ENCODE measurements at places on chromosomes 5 and 9.

GRCh38 chr5:173443971-173444370 lies 115.8 kb upstream of the STC2 start:
- DNase-seq: no peak
- H3K4me3 ChIP-seq: no peak overlapping the region
- no peak overlapping the region for H3K27ac ChIP-seq

GRCh38 chr5:149760854-149761187 lies 30.7 kb downstream of the PPARGC1B start:
- no peaks in the 10 kb centered on the region for H3K4me1 ChIP-seq
- no peaks in the 10 kb centered on the region for H3K36me3 ChIP-seq
- H3K27ac ChIP-seq: no peak overlapping the region
- no peaks in the 10 kb centered on the region for H3K27me3 ChIP-seq
- no peak for DNase-seq
- H3K4me3 ChIP-seq: no peak overlapping the region

GRCh38 chr5:156327296-156327695 lies 332 bp downstream of the SGCD start:
- no peak overlapping the region for H3K4me3 ChIP-seq
- H3K4me1 ChIP-seq: no peaks in the 10 kb centered on the region
- no peak for DNase-seq
- no peaks in the 10 kb centered on the region for H3K27me3 ChIP-seq
- no peak overlapping the region for H3K27ac ChIP-seq

GRCh38 chr9:117707561-117707960 lies 3.4 kb downstream of the TLR4 start:
- H3K4me1 ChIP-seq: peaks cover 23% of the 10 kb centered on the region
- no peak for DNase-seq

DNA sequence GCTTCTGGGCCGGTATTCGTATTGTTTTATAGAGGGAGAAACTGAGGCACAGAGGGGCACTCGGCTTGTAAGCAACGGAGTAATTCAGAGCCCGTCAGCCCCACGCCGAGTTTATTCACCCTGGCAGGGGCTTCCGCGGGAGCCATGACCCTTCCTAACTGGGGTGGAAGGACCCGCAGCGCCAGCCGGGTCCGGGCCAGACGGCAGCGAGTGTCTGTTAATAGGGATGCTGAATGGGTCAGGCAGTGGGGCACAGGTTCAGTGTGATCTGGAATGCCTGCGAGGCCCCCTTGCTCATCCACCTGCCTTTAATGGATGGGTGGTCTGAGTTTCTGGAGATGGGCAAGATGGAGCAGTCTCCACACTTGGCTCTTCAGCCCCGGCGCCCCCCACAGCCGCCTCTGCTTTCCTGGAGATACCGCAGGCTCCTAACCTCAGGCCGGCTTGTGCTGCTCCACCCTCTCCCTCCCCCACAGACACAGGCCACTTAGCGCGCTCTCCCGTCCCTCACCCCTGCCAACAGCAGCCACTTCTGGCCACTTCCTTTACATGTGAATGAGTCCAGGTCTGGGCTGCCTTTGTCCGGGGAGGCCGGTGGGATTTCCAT lies 147.1 kb downstream of the ERCC6L2 start:
- no peak overlapping the region for H3K27ac ChIP-seq
- no peak for DNase-seq
- no peak overlapping the region for H3K4me3 ChIP-seq
- no peaks in the 10 kb centered on the region for H3K27me3 ChIP-seq

GRCh38 chr9:128901822-128902221 lies 19.0 kb upstream of the PHYHD1 start:
- H3K36me3 ChIP-seq: peaks cover 7% of the 10 kb centered on the region
- peaks cover 56% of the 10 kb centered on the region for H3K4me1 ChIP-seq
- H3K27me3 ChIP-seq: no peaks in the 10 kb centered on the region
- no peak for DNase-seq
- H3K4me3 ChIP-seq: no peak overlapping the region

DNA sequence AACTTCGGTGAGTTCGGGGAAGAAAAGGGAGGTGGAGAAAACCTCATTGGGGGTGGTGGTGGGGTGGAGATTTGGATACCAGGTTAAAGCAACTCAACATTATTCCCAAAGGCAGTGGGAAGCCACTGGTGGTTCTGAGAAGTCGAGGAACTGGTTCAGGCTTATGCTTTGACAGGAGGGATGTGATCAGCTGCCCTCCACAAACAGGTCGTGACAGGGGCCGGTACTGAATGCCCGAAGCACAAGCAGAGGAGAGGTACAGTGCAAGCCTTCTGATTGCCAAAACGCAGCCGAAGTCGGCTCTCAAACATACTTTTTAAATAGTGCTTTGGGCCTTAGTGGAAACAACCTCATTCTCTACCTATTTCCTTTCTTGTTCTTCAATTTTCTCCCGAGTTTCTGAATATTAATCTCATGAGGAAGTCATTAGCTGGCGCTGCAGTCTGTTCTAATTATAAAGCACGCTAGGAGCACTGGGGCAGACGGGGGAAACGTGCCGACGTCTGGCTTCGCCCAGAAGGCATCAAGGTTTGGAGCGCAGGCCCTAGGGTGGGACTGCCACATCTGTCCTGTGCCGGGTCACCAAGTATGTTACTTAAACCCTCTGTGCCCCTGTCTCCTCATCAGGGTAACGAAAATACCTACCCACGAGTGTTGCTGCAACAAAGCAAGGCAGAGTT lies 27.3 kb downstream of the SHB start:
- H3K27me3 ChIP-seq: no peaks in the 10 kb centered on the region
- no peak overlapping the region for H3K4me3 ChIP-seq
- H3K27ac ChIP-seq: no peak overlapping the region
- DNase-seq: no peak
- H3K36me3 ChIP-seq: no peaks in the 10 kb centered on the region
- H3K4me1 ChIP-seq: no peaks in the 10 kb centered on the region

DNA sequence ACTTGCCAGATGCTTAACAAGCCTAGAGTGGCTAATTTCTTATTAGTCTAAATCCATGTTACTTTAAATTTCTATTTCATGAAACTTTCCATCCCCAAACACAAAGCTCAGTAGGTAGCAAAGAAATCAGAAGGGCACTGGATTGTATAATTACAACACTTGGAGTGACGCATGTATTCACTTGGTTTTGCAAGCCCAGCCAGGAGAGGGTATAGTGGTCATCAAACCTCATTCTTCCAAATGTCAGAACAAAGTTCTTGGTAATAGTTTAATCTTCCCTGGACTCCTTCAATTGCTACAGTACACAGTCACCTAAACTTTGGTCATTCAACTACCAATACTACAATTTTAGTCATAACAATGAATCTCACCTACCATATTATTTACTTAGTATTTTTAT lies 112.1 kb downstream of the SEMA6A start:
- no peak overlapping the region for H3K4me3 ChIP-seq
- H3K27ac ChIP-seq: no peak overlapping the region
- no peaks in the 10 kb centered on the region for H3K27me3 ChIP-seq
- peaks cover 3% of the 10 kb centered on the region for H3K36me3 ChIP-seq
- H3K4me1 ChIP-seq: no peaks in the 10 kb centered on the region

- no peak overlapping the region for H3K4me3 ChIP-seq
- H3K36me3 ChIP-seq: no peaks in the 10 kb centered on the region
- no peak overlapping the region for H3K27ac ChIP-seq
- no peaks in the 10 kb centered on the region for H3K4me1 ChIP-seq
These were observed 45.6 kb upstream of the RNF130 start for GRCh38 chr5:180117000-180117725.

- DNase-seq: no peak
- H3K4me3 ChIP-seq: no peak overlapping the region
- no peaks in the 10 kb centered on the region for H3K27me3 ChIP-seq
- no peak overlapping the region for H3K27ac ChIP-seq
- H3K36me3 ChIP-seq: peaks cover 28% of the 10 kb centered on the region
These were observed 15.3 kb downstream of the FPGS start for GRCh38 chr9:127817881-127818434.

- H3K36me3 ChIP-seq: no peaks in the 10 kb centered on the region
- H3K4me3 ChIP-seq: no peak overlapping the region
- DNase-seq: no peak
- H3K27ac ChIP-seq: no peak overlapping the region
- peaks cover 13% of the 10 kb centered on the region for H3K4me1 ChIP-seq
- no peaks in the 10 kb centered on the region for H3K27me3 ChIP-seq
These were observed 48.4 kb upstream of the APC start for GRCh38 chr5:112689155-112689909.

- no peak for DNase-seq
- H3K27me3 ChIP-seq: no peaks in the 10 kb centered on the region
- H3K27ac ChIP-seq: no peak overlapping the region
- H3K4me1 ChIP-seq: no peaks in the 10 kb centered on the region
- H3K4me3 ChIP-seq: no peak overlapping the region
- H3K36me3 ChIP-seq: no peaks in the 10 kb centered on the region
These were observed 204.4 kb upstream of the TRIM32 start for GRCh38 chr9:116482740-116483139.

DNA sequence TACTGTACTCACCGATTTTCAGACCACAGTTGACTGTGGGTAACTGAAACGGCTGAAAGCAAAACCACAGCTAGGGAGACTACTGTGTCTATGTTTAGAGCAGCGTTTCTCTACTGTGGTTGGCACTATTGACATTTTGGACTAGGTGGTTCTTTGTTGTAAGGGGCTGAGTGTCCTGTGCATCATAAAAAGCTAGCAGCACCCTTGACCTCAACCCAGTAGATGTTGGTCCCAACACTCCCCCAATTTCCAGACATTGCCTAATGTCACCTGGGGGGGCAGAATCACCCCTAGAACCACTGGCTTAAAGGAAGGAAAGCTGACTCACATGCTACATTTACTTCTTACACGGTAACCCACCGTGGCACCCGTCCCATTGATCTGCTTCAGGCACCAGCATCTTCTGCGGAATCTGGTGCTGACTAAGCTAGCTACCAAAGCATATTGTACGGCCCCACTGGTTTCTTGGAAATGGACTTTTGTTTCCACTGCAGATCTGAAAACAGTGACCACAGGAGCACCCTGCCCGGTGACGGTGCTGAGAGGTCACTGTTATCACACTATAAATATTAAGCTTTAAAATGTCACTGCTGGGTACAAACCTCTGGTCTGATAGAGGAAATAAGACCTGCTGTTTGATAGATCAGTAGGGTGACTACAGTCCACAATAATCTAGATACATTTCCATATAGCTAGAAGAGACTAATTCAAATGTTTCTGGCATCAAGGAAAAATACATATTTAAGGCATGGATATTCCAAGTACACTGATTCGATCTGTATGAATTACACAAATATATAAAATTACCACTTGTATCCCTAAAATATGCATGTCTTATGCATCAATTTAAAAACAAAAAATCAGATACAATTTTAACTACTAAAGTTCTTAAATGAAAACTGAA lies 151.4 kb downstream of the HSD17B3 start:
- H3K36me3 ChIP-seq: no peaks in the 10 kb centered on the region
- H3K4me3 ChIP-seq: no peak overlapping the region
- H3K4me1 ChIP-seq: peaks cover 14% of the 10 kb centered on the region
- DNase-seq: peak; percentile 16
- no peak overlapping the region for H3K27ac ChIP-seq

DNA sequence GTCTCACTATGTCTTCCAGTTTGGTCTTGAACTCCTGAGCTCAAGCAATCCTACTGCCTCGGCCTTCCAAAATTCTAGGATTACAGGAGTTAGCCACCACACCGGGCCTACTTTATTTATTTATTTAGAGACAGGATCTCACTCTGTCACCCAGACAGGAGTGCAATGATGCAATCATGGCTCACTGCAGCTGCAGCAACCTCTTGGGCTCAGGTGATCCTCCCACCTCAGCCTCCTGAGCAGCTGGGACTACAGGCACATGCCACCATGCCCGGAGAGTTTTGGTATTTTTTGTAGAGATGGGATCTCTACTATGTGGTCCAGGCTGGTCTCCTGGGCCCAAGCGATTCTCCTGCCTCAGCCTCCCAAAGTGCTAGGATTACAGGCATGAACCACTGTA lies 32.8 kb downstream of the PHAX start:
- H3K4me3 ChIP-seq: no peak overlapping the region
- no peaks in the 10 kb centered on the region for H3K36me3 ChIP-seq
- no peak overlapping the region for H3K27ac ChIP-seq
- H3K4me1 ChIP-seq: no peaks in the 10 kb centered on the region
- H3K27me3 ChIP-seq: no peaks in the 10 kb centered on the region

- H3K27me3 ChIP-seq: no peaks in the 10 kb centered on the region
- H3K4me1 ChIP-seq: no peaks in the 10 kb centered on the region
- H3K27ac ChIP-seq: no peak overlapping the region
These were observed 24.6 kb downstream of the SSBP2 start for GRCh38 chr5:81726297-81726696.

DNA sequence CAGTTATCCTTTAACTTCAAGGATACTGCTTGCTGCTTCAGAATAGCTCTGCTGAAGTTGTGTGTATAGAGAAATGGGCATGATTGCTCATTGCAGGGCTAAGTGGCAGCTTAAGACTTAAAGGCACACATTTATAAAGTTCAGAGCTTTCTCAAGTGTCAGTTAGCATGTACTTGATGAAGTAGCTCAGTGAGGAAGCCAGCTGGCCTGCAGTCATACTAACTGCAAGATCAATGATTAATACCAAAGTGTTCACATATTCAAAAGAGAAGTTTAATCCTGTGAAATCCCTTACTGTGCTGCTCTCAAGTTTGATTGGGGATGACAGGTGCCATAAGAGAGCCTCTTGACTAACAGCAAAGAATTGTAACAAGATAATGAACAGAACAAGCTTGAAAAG lies 483.4 kb upstream of the NUDT12 start:
- H3K36me3 ChIP-seq: no peaks in the 10 kb centered on the region
- H3K4me3 ChIP-seq: no peak overlapping the region
- no peaks in the 10 kb centered on the region for H3K27me3 ChIP-seq
- DNase-seq: no peak
- H3K27ac ChIP-seq: no peak overlapping the region
- H3K4me1 ChIP-seq: no peaks in the 10 kb centered on the region

DNA sequence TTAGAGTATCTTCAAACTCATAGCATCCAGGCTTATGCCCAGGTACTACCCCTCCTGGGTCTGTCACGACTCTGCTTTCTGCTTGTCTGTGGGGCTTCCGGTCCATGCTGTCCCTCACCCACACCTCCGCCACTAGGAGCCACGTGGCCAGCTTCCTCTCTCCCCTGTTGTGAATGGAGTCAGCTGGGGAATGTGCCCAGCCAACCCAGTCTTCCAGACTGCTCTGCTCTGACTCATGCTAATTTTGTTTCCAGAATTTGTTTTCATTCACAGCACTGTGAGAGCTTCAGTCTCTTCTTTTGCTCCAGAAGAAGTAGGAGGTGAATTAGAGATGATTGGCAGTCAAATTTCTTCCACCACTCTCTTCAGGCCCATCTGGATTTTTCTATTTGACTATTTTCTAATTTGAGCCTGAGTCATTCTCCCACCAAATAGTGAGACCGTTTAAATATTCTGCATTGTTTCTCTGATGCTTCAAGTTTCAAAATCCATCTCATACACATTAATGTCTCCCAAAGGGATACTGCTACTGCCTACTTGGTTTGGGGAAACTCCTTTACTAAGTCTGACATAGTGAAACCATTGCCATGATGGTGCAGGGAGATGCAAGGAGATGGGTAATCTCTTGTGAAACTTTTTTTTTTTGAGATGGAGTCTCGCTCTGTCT lies 424.1 kb upstream of the KIF2A start:
- H3K4me1 ChIP-seq: no peaks in the 10 kb centered on the region
- no peak overlapping the region for H3K4me3 ChIP-seq
- H3K27ac ChIP-seq: no peak overlapping the region
- no peaks in the 10 kb centered on the region for H3K27me3 ChIP-seq
- no peak for DNase-seq
